ENCODE measurements at places on chromosomes 3 and 15.

- no peak for DNase-seq
Measured at GRCh38 chr15:75235051-75235673, 23.0 kb upstream of the GOLGA6C start.

DNA sequence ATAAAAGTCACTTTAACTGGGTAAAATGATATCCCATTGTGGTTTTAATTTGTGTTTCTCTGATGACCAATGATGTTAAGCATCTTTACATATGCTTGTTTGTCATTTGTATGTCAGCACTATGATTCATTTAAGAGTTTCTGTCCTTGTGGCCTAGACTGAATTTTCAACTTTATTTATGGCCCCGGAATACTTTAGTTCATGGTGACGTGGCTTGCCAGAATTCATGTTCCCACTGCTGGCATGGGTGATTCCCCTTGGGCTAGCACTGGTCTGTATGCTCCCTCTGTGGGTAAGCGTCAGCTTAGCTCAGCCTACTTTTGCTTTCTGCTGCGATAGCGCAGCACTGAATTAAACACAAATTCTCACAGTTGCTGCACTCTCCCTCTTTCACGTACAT, 436.3 kb upstream of the SGO1 start:
- no peak for DNase-seq

DNA sequence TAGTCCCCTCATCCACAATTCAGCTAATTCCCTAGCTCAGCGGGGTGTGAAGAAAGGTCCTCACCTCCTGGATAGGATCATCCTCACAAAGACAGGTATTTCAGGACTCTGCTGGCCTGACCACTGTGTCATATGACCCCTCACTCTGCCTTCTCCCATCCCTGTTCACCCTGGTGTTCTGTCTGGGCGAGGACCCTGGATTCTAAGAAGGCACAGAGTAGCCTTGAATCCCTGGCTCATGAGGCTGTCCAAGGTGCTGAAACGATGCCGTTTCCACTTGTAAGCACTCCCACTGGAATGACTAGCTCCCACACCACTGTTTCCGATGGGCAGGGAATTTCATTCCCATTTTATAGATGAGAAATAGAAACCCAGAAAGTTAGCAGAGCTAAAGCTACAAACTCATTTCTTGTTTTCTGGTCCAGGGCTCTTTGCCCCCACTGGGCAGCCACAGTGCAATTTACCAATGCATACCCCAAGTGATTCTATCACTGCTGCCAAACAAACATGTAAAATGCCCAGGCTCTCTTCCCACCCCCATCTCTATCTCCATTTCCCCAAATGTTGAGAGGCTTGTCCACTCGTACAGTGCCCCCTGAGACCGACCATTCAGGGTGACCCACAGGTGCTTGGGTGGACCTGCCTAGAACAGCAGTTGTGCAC, 83.2 kb downstream of the RAB11A start:
- no peak for DNase-seq

- no peak for DNase-seq
Measured at GRCh38 chr3:183485093-183485492, 56.7 kb upstream of the MCF2L2 start.

DNA sequence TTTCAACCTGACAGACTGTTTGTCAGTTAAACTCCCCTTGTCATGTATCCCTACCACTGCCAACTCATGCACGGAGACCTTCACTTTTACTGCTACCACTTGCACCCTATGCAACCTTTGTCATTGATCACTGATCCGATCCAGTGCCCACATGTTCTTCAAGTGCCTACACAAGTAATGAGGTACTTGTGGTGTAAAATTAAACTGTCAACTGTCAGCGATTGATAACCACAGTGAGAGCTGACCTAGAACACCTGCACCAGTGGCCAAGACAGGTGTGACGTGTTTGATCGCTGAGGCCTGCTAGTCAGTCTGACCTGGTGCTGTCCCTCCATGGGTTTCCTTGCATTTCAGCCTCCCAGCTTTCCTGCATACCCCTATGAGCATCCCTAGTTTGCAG, 55.6 kb downstream of the MECOM start:
- DNase-seq: no peak

GRCh38 chr15:40963201-40963600, 9.9 kb downstream of the CHAC1 start:
- no peak for DNase-seq

GRCh38 chr15:85782064-85782463, 12.7 kb downstream of the KLHL25 start:
- DNase-seq: no peak

All from activated CD4-positive, alpha-beta T cell treated with anti-CD3 and anti-CD28 coated beads for 4 hours (primary cell).